ENCODE measurements at places on chromosomes 3 and 15.

- DNase-seq: no peak
These were observed 6.4 kb downstream of the RPL14 start for GRCh38 chr3:40463579-40463978.

DNA sequence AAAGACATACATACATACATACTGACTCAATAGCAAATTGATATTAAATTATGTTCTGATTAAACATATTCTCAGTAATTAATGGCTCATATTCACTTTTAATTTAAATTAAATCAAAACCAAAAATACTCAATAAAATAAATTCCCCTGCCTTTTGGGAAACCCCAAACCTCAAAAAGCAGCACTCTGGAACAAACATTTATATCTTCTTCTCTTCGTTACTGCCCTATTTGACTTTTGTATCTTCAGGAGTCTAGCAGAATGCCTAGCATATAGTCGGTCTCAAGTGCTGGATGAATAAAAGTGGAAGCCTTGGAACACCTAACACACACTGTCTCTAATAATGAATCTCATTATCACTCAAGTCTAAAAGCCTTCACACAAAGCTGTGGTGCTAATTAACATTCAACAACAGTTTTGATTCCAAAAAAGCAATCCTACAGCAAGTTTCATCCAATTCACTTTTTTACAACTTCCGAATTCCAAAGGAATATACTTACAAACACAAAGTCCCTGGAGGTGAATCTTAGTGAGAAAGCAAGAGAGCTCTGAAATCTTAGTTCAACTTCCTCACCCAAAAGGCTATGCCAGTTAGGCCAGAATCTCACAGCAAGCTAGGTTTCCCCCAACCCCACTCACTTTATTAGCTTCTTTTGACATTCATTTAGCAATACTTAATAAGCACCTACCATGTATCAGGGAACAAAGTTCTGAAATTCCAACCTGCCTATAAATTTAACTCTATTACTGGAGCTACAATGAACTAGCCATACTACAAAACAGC is 35.0 kb downstream of the GSK3B start:
- DNase-seq: no peak

GRCh38 chr3:100756441-100756840 is 47.1 kb downstream of the TFG start:
- no peak for DNase-seq

GRCh38 chr3:141352262-141352984 is 15.9 kb upstream of the ZBTB38 start:
- no peak for DNase-seq

- no peak for DNase-seq
These were observed 31.3 kb upstream of the BFSP2 start for GRCh38 chr3:133368371-133369067.

DNA sequence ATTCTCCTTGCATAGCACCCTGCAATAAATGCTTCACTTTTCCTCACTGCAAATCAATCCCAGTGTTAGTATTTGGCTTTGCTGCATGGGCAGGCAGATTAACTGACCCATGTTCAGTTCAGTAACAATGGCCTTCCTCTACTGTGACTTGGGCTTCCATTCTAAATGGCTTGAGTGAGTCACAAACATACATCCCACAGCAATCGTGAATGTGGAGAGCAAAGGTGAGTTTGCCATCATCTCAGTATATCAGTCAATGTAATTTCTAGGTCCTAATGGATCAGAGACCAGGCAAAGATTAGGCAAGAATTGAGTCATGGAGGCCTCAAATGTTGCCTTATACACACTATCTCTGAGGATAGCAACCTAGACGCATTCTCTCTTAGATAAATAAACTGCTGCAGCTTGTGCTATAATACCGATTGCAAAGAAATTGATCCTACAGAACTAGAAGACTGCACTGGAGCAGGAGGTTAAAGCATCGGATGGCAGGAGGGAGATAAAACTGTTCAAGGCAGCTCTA is 8.3 kb upstream of the ATP8B4 start:
- DNase-seq: no peak

Data from activated naive CD8-positive, alpha-beta T cell treated with anti-CD3 and anti-CD28 coated beads, Interleukin-2, amount 50 U/mL, for 16 hours (primary cell).